Activated naive CD8-positive, alpha-beta T cell treated with anti-CD3 and anti-CD28 coated beads, Interleukin-2, amount 10 ng/mL, durations not matched to agents 7 days and 5 days (primary cell): ENCODE measurements at places on chromosomes 7 and 10. TPM values are rescaled to one million over a fixed set of nuclear protein-coding genes. Genes with fewer than 3 reads are reported as not detected.

DNA sequence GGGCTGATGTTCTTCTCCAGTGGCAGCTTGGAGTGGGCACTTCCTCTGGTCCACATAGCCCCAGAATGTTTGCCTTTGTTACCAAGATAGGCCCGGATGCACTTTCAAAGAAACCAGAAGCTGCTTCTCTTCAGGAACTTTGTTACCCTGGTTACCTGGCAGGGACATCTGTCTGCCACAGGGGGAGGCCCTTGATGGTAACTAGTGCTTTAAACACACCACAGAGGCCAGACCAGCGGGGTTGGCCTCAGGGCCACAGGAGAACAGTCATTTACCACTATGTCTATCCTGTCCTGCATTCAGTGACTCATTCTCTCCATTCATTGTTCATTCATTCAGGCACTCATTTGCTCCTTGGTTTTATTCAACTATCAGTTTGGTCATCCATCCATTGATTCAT lies 11.9 kb upstream of the PLEKHA1 start:
- no peak for DNase-seq

The CRTAC1 gene
- total RNA-seq = not detected

DNA sequence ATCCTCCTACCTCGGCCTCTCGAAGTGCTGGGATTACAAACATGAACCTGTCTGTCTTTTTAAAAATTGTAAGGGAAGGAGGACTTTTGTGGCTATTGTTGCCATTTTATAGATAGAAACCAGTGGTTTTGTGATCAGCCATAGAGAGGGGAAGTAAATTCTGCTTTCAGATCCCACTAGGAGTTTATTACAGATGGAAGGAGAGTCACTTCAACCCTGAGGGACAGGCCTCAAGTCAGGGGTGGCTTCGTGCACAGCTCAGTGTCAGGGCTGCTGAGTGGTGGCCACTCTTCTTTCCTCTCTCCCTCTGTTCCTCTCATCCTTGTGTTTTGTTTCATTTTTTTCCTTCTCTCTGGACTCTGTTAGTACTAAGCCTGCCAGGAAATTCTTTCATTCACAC lies 60.8 kb downstream of the OGDH start:
- DNase-seq = no peak

The GJD4 gene
- not detected for total RNA-seq

GRCh38 chr10:126075009-126075408 lies 178.6 kb downstream of the FANK1 start:
- DNase-seq = no peak

DNA sequence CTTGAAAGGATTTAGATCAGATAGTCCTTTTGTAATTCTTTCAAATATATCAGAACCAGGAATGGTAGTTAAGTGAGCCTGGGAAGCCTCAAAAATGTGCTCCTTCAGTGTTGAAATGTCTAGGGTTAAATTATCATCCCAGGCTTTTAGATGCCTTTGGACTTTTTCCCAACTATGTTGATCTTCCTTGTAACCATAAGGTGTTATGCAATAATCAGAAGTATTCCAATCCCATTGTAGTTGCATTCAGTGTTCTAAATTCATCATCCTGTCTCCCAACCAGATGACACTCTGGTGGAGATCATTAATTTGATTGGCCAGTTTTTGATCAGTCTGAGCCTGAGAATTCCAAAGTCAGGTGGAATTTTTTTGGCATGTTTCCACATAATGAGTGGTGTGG lies 35.1 kb upstream of the AKR1C2 start:
- DNase-seq = no peak

- no peak for DNase-seq
Observed at GRCh38 chr7:32774541-32774951, 117.0 kb downstream of the KBTBD2 start.

- no peak for DNase-seq
Observed at GRCh38 chr7:138543739-138544138, 83.7 kb downstream of the TRIM24 start.
